ENCODE measurements at places on chromosomes 6 and 20.

DNA sequence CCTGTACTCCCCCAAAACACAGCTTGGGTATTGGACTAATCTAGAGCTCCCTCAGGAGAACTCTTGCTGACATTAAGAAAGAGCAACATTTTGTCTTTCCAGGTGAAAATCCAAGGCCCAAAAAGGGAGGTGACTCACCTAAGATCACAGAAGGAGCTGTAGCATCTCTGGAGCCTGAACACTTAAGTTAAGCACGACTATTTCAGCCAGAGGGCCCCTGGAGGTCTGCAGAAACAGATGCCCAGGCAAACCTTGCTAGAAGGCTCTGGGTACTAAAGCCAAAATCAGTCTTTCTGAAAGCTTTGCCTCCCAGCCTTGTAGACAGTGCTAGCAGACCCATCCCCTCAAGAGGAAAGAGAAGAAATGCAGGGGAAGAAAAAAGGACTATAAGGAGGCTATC, 8.8 kb downstream of the EDN1 start:
- no peak for DNase-seq

DNA sequence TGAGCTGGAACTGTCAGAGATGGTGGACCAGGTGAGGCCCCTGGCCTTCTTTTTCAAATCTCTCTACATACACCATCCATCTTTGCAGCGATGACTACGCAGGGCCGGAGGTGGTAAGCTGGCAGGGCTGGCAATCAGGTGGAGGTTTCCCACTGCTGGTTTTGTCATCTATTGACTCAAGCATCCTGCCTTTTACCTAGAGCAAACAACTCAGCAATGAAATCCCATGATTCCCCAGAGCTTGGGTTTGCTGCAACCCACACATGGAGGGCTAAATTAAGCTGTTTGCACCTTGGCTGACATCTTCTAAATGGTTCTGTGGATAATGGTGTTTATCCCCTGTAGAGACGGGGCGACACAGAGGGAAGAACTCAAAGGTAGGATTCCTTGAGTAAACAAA, 170.2 kb downstream of the SCP2D1 start:
- DNase-seq: no peak

- DNase-seq: no peak
Measured at GRCh38 chr20:44393608-44394451, 38.3 kb downstream of the HNF4A start.

GRCh38 chr6:80636689-80637088, 530.2 kb downstream of the BCKDHB start:
- no peak for DNase-seq

DNA sequence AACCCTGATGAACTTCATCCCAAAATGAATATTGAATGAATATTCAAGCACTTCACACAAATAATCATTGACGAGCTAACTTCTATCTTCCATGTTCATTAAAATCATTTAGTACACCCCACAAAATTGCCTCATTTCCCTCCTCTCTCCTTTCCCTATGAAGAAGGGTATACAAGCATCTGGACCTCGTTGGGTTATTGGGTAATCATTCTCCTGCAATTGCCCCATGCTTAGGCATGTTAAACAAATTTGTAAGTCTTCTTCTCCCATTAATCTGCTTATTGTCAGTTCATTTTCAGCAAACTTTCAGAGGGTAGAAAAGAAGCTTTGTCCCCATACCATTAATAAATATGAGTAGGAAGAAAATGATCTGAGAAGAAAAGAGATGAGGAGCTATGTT, 27.6 kb downstream of the PRKN start:
- DNase-seq: no peak

DNA sequence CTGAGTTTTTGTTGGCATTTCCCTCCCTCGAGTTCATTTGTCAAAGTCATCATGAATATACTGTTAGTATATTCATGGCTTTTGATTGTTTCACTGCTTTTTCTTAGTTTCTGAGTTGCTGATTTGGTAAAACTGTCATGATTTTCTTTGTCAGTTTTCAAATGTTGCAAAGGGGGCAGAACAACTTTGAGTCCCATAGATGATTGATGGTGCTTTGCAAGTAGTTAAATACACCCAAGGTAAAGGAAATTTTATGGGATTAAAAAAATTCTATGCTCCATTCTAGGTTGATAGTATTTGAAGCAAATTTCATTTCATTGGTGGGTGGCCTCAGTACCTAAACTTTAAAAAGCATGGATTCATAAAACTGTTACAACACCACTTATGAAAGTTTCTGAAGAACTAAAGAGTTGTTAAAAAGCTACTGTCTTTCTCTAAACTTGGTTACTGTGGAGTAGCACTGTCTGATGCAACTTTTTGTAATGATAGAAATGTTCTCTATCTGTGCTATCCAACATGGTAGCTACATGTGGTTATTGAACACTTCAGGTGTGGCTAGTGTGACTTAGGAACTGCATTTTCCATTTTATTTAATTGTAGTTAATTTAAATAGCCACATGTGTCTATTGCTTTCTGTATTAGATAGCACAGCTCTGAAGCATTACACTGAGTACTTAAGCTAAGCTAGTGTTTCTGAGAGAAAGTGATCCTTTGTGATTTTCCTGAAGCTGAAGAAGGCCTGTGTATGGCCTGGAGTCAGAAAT, 153.6 kb downstream of the ZFAND3 start:
- no peak for DNase-seq
